ENCODE measurements at places on chromosomes 1 and 21.

GRCh38 chr1:2590233-2591141, 3.9 kb downstream of the PRXL2B start:
- no peak for DNase-seq

DNA sequence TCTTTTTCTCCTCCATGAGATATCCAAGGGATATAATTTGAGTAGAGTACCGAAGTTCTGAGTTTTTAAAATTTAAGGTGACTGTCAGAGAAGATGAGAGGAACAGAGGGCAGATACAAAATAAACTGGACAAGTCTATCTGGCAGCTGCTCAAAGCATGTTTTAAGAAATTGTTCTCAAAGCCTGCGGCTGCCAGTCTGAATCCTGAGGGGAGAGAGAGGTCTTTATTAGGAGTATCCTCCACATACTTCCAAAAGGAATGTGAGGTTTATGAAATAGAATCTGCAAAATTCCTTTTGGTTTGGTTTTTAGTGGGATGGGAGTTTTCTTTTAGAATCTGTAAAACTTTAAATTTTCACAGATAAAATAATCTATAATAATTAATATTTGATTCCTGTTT, 41.3 kb downstream of the TTC13 start:
- no peak for DNase-seq

- no peak for DNase-seq
Observed at GRCh38 chr1:86517336-86517735, 29.5 kb upstream of the CLCA4 start.

- DNase-seq = no peak
Observed at GRCh38 chr1:97050506-97050905, 328.9 kb downstream of the PTBP2 start.

DNA sequence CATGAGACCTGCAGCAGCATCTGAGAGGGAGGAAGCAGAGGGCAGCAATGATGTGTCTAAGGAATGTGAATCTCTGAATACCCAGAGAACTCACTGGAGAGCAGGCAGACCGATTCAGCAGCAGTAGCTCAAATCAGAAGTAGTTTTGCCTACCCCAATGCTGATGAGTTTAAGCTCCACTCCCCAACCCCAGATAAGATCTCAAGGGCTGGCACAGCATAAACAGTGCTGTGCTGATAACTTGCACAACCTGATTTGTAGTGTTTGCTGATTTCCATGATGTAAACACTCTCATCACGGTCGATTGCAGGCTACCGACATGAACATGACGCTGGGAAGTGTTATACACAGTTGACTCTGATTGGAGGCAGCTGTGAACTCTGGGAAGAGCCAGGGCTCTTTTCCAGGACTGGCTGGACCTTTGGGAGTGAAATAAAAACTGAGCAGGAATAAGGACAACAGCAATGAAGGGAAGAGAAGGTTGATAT, 11.2 kb upstream of the HMGCS2 start:
- DNase-seq = no peak

GRCh38 chr1:222010306-222010705, 268.4 kb upstream of the DUSP10 start:
- no peak for DNase-seq

- no peak for DNase-seq
Observed at GRCh38 chr1:207821464-207822045, 69.7 kb downstream of the CD46 start.
